ENCODE measurements at places on chromosomes 13 and 19.

GRCh38 chr13:28475916-28476725, 18.8 kb downstream of the FLT1 start:
- H3K4me3 ChIP-seq: no peak overlapping the region
- H3K36me3 ChIP-seq: no peaks in the 10 kb centered on the region
- DNase-seq: no peak
- no peaks in the 10 kb centered on the region for H3K4me1 ChIP-seq

DNA sequence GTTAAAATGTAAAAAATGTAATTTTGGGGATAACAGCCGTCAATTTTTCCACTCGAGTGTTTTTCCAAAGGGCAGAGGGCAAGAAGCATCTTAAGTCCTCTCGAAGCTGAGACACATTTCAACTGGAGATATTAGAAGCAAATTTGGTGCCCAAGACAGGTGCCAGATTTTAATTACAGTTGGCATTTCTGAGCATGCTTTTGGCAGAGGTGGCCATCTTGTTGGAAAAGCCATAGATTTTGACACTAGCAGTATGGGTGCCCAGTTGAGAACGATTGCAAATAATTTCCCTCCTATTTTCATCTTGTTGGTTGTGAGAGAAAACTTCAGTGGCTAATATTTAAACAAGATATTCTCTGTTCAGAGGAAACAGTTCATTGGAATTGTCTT, 146.3 kb downstream of the TM9SF2 start:
- DNase-seq: no peak
- no peaks in the 10 kb centered on the region for H3K4me1 ChIP-seq
- H3K27ac ChIP-seq: no peak overlapping the region
- no peaks in the 10 kb centered on the region for H3K36me3 ChIP-seq

DNA sequence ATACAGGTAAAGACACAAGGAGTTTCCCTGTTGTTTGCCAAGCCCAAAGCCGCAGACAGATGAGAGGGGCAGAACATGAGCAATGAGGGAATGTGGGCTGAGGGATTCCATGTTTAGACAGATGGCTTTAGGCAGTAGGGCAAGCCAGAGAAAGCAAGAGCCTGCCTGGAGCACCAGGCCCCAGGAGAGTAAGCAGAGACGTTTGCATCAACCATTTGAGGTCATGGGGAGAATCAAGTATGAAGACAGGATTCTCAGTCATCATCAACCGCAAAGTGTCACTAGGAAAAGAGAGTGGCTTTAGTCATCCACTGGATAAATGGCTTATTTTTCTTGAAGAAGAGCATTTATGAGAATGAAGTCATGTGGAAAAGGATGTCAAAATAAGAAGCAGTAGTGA, 184.7 kb downstream of the COG6 start:
- no peaks in the 10 kb centered on the region for H3K4me1 ChIP-seq
- no peak overlapping the region for H3K27ac ChIP-seq
- no peaks in the 10 kb centered on the region for H3K27me3 ChIP-seq
- no peak overlapping the region for H3K4me3 ChIP-seq
- DNase-seq: no peak

GRCh38 chr13:86355301-86355700, 556.1 kb upstream of the SLITRK6 start:
- no peaks in the 10 kb centered on the region for H3K36me3 ChIP-seq
- no peaks in the 10 kb centered on the region for H3K27me3 ChIP-seq
- no peak for DNase-seq
- no peak overlapping the region for H3K4me3 ChIP-seq
- H3K27ac ChIP-seq: no peak overlapping the region

DNA sequence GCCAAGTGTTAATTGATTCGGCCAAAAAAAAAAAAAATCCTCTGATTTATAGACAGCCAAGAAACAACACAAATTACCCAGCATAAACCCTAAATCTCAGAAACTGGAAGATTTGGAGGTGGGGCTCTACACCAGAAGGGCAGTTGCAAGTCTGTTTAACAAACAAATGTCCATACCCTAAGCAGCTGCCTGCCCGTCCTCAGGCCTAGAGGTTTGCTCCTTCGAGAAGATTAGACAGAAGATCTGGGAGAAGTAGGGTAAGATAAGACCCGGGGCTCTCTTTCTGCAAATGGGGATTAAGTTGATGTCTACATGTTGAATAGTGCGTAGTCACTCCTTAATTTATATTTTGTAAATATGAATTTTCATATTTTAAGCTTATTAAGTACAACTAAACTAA, 3.4 kb upstream of the N4BP2L1 start:
- H3K36me3 ChIP-seq: no peaks in the 10 kb centered on the region
- no peaks in the 10 kb centered on the region for H3K27me3 ChIP-seq
- DNase-seq: no peak
- no peak overlapping the region for H3K4me3 ChIP-seq
- no peaks in the 10 kb centered on the region for H3K4me1 ChIP-seq

DNA sequence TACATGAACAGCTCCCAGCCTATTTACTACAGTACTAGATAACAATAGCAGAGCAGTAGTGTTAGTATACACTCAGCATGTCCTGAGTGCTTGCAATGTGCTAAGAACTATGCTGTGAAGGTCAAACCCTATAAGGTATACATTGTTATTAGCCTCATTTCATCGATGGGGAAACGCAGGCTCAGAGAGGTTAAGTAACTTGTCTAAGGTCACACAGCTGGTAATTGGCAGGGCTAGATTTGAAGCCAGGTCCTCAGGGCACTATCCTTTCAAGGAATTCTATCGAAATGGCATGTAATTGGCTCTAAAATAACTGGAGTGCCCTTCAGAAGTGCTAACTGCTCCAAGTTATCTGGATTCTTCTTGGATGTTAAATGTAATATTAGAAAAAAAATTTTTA, 295.6 kb downstream of the ZNF536 start:
- DNase-seq: no peak
- H3K36me3 ChIP-seq: no peaks in the 10 kb centered on the region
- no peak overlapping the region for H3K27ac ChIP-seq
- H3K27me3 ChIP-seq: peaks cover 18% of the 10 kb centered on the region
- H3K4me3 ChIP-seq: no peak overlapping the region

- peaks cover 45% of the 10 kb centered on the region for H3K27me3 ChIP-seq
- DNase-seq: peak; percentile 30
- no peaks in the 10 kb centered on the region for H3K36me3 ChIP-seq
- no peak overlapping the region for H3K4me3 ChIP-seq
- H3K4me1 ChIP-seq: no peaks in the 10 kb centered on the region
- H3K27ac ChIP-seq: no peak overlapping the region
Observed at GRCh38 chr13:111895896-111896821, 170.8 kb upstream of the SOX1 start.

GRCh38 chr19:28130066-28130511, 1082.9 kb downstream of the UQCRFS1 start:
- no peak overlapping the region for H3K27ac ChIP-seq
- no peak for DNase-seq
- H3K36me3 ChIP-seq: no peaks in the 10 kb centered on the region
- H3K4me3 ChIP-seq: no peak overlapping the region
- no peaks in the 10 kb centered on the region for H3K27me3 ChIP-seq

DNA sequence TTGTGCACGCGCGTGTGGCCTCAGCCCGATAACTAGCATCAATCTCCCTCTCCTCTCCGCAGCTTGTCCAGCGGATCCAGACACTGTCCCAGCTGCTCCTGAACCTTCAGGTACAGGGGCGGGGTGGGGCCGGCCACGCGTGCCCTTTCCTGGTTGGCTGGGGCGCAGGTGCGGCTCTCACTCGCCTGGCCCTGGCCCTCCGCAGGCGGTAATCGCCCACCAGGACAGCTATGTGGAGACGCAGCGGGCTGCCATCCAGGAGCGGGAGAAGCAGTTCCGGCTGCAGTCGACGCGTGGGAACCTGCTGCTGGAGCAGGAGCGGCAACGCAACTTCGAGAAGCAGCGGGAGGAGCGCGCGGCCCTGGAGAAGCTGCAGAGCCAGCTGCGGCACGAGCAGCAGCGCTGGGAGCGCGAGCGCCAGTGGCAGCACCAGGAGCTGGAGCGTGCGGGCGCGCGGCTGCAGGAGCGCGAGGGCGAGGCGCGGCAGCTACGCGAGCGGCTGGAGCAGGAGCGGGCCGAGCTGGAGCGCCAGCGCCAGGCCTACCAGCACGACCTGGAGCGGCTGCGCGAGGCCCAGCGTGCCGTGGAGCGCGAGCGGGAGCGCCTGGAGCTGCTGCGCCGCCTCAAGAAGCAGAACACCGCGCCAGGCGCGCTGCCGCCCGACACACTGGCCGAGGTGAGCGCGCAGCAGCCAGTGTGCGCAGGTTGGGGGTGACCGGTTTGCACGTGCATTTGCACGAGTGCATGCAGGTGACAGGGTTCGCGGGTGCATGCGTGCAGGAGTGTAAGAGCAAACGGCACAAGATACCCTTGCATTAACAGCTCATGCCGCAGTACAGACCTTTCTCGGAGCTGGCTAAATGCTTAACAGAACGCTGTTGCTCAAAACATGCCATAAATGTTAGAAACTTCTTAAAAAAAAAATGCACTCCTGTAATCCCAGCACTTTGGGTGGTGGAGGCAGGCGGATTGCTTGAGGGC, 21.5 kb downstream of the PEX11G start:
- H3K36me3 ChIP-seq: no peaks in the 10 kb centered on the region
- no peak for DNase-seq
- no peaks in the 10 kb centered on the region for H3K4me1 ChIP-seq

DNA sequence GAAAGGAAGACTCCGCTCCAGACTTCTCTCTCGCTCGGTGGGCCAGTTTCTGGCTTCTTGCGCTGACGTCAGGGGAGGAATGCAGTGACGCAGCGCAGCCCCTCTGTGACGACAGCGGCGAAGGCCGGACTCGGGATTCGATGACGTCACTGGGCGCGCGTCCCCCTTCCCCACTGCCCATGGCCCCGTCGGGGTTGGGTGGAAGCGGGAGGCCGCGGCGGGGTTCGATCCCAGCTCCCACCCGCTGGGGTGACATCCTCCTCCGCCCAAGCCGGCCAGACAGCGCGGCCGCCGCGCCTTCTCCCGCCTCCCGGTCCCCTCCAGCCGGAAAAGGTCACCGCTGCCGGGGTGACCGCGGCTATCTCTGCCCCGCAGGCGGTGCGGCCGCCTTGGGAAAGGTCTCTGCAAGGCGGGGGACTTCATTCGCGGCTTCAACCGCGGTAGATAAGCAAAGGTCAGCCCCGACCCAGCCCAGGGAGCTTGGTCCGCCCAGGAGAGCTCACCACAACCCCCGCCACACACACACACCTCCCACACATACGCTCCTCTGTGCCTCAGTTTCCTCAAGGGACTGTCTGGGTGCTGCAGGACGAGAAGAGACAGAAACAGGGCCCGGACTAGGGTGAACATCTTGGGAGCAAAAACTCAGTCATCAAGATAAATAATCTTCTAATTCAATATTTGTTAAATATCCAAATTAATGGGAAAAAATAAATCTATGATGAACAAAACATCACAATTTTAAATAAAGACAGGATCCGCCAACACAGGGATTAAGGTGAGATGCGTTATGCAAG, 844 bp upstream of the RFX1 start:
- no peaks in the 10 kb centered on the region for H3K27me3 ChIP-seq
- H3K4me1 ChIP-seq: no peaks in the 10 kb centered on the region
- peak overlapping the region; percentile 100 for H3K27ac ChIP-seq
- peak overlapping the region; percentile 78 for H3K4me3 ChIP-seq

- peaks cover 8% of the 10 kb centered on the region for H3K4me1 ChIP-seq
- no peak for DNase-seq
- H3K4me3 ChIP-seq: no peak overlapping the region
Observed at GRCh38 chr13:27962128-27962841, 6.8 kb downstream of the CDX2 start.

GRCh38 chr19:57587529-57587928, 3.6 kb downstream of the ZIK1 start:
- no peaks in the 10 kb centered on the region for H3K4me1 ChIP-seq
- H3K27ac ChIP-seq: no peak overlapping the region
- peaks cover 17% of the 10 kb centered on the region for H3K36me3 ChIP-seq
- H3K27me3 ChIP-seq: no peaks in the 10 kb centered on the region
- DNase-seq: no peak
- no peak overlapping the region for H3K4me3 ChIP-seq

GRCh38 chr19:47186446-47187334, 44.3 kb downstream of the BBC3 start:
- H3K36me3 ChIP-seq: no peaks in the 10 kb centered on the region
- no peak overlapping the region for H3K27ac ChIP-seq
- no peak overlapping the region for H3K4me3 ChIP-seq
- H3K4me1 ChIP-seq: peaks cover 15% of the 10 kb centered on the region
- no peaks in the 10 kb centered on the region for H3K27me3 ChIP-seq

DNA sequence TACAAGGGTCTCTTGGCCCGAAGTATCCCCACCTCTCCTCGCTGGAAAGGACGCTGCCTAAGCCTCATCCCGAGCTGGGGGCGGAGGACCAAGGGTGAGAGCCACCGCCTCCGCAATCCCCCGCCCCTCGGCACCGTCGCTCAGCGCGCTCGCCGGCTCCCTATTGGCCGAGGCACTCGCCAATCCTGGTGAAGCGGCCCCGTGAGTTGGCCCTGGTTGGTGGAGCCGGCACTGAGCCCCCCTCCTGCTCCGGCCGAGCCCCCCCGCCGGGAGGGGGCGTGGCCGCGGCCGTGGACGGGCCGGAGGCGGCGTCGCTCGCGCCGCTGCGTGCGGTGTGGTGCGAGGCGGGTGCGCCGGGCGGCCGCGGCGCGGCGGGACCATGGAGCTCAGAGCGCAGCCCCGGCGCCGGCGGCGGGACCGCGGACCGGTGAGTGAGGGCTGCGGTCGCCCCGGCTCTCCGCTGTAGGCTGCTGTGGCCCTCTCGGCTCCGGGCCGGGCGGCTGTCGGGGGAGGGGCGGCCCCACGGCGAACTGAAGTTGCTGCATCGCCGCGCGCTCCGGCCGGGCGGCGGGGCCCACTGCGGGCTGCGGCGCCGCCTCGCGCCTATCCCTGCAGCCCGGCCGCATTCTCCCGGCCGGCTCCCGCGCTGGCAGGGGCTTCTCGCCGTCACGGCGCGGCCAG, at the start of gene WASF3:
WASF3 (plus strand) TSS at position 291 of the 681 bp plus-strand sequence. CDS start 84,588 bp downstream, outside the sequence.
- peak; percentile 85 for DNase-seq
- H3K4me1 ChIP-seq: no peaks in the 10 kb centered on the region
- peak within 1 kb of the TSS; percentile 78 for H3K4me3 ChIP-seq
- H3K36me3 ChIP-seq: no peaks in the 10 kb centered on the region

GRCh38 chr13:91567485-91568207, 169.2 kb downstream of the GPC5 start:
- no peak overlapping the region for H3K4me3 ChIP-seq
- no peaks in the 10 kb centered on the region for H3K36me3 ChIP-seq
- H3K27me3 ChIP-seq: no peaks in the 10 kb centered on the region
- DNase-seq: no peak
- no peak overlapping the region for H3K27ac ChIP-seq
- H3K4me1 ChIP-seq: no peaks in the 10 kb centered on the region

GRCh38 chr19:2483084-2483483, 7.2 kb downstream of the GADD45B start:
- H3K4me1 ChIP-seq: no peaks in the 10 kb centered on the region
- DNase-seq: no peak
- no peak overlapping the region for H3K27ac ChIP-seq
- no peaks in the 10 kb centered on the region for H3K27me3 ChIP-seq
- H3K4me3 ChIP-seq: no peak overlapping the region
